CD4-positive, alpha-beta T cell treated with Interleukin-17A for 4 hours (primary cell): ENCODE measurements at places on chromosomes 12 and 14.

- no peak for DNase-seq
Measured at GRCh38 chr12:4446335-4446734, 720 bp upstream of the FGF6 start.

DNA sequence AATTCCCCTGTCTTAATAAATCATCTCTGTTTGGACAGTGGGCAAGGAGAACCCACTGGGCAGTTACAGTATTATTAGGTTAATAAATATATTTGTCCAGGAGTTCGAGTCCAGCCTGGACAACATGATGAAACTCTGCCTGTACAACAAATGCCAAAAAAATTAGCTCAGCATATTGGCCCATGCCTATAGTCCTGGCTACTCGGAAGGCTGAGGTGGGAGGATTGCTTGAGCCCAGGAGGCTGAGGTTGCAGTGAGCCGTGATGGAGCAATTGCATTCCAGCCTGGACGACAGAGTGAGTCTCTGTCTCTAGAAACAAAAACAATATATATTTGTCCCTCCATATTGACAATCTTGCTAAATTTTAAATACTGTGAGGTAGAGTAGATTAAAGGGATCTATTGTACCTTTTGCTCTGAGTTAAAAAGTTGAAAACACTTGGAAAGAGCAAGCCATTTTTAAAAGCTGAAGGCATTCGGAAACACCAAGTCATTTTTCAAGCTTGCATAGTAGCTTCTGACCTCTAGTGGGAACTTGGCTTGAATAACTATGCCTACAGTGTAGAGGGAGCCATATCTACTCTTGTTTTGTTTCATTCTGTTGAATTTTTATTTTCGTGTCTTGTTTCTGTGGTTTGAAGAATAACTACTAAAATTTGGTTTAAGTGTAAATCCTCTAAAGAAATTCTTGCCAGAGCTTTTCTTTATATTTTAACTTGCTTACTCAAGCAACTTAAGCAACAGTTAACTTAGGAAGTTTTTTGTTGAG, 14.6 kb upstream of the EEA1 start:
- DNase-seq, result no peak

DNA sequence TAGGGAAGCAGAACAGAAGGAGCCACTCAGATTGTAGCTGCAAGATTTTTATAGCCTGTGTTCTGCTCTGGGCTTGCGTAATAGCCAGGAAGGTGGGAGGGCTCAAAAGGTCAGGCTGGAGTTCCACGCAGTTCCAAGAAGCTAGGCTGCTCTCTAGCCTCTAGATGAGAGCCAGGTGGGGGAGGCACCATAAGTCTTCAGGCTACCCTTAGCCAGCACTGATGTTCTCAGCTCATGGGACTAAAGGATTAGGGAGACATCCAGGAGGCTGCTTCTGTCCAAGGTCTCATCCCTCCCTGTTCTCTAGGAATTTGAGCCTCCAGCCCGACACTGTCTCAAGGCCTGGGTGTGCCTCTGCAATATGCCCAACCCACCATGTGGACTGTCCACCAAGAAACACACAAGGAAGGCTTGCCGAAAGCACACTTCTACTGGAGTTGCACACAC, 1.7 kb downstream of the LMBR1L start:
- no peak for DNase-seq

- no peak for DNase-seq
Measured at GRCh38 chr14:67641902-67642749, 22.4 kb downstream of the ARG2 start.

DNA sequence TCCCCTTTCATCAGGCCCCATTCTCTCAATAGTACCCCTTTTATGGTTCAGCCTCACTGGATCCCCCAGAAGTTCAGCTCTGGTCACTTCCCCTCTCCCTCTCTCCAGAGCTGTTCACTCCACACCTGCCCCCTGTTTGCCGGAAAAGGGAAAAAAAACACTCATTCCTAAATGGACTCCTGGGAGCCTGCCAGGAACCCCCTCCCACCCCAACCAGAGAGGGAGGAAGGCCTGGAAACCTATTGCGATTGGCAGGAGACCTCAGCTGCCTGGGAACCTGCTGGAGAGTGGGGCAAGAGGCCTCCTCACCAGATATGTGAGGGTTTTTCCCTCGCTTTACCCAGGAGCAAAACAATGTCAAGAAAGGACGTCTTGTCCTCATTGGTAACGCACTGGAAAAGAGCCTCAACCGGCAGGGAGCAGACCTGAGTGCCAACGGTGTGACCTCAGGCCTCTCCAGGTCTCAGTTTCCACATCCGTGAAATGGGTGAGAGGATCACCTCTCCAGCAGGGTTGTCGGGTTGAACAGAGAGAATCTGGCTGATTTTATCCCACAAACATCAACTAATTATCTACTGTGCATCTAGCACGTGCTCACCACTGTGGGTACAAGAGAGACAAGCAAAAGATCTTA, 4.6 kb downstream of the DTX1 start:
- no peak for DNase-seq

DNA sequence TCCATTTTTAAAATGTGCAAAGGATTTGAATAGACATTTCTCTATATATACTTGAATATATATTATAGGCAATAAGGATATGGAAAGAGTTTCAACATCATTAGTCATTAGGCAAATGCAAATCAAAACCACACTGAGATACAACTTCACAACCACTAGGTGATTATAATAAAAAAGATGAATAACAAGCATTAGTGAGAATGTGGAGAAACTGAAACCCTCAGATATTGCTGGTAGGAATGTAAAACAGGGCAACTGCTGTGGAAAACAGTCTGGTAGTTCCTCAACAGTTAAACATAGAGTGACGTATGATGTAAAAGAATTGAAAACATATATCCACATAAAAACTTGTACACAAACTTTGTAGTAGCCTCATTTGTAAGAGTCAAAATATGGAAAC, 11.7 kb upstream of the BATF start:
- no peak for DNase-seq

DNA sequence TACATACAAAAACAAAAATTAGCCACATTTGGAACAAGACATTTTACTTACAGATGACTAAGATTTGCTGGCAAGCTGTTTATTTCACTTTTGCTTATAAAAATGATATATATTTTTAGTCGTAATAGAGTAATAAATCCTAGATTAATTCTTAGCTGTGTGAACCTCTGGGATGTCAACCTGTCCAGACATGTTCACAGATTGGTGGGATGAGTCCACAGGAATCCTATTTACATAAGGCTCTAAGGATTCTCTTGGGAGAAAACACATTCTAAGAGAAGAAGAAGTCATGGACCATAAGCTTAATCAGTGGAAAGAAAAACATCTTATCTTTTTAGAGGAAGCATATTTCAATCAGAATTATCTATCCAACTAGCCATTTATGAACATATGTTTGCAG, 797.4 kb downstream of the C12orf50 start:
- DNase-seq, result no peak

DNA sequence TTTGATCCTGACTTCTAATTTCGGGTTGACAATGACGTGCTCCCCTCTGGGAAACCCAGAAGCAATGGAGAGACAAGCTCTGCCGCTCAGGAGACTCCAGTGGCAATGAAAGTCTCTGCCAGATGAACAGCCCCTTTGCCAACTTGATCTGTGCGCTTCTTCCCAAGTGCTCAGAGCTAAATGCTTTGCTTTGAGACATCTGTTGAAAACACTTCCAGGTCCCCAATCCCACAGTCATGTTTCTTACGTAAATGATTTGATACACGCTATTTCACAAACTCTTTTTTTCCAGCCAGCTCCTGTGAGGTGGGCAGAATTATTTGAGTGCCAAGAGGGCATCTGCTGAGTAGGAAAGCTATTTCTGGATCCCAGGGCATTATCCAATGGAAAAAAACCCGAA, 147.6 kb downstream of the RIMBP2 start:
- DNase-seq, result no peak
